ENCODE measurements at places on chromosomes 6 and 20.
A peak's percentile ranks its signal among the peaks of the same experiment; 100 is the strongest.

- no peak for DNase-seq
These were observed 61.6 kb downstream of the SRC start for GRCh38 chr20:37407573-37408002.

DNA sequence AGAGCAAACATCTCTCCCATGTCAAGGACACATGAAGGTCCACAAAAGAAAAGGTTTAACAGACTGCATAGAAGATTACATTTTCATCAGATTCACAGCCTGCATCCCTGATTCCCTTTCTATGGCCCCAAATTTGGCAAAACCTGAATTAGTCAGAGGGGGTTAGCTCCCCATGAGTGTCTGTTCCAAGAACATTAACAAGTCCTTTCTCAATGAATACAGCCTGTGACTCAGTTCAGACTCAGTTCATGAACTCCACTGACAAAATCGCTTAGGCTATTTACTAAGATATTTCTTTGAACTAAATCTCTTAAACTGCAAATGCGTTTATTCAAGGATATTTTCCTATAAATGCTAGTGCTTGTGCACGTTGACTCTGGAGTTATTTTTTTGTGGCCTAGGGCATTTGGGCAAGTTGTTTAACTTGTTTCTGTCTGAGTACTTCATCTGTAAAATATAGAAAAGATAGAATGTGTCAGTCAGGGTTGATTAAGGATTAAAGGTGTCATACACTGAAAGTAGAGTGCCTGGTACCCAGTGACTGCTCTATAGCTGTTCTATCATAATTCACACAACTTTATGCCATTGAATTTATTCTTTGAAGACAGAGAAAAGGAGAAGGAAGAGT, 422.6 kb downstream of the HTR1B start:
- no peak for DNase-seq

GRCh38 chr20:47727170-47727880, 58.0 kb downstream of the SULF2 start:
- DNase-seq, result peak; percentile 38

DNA sequence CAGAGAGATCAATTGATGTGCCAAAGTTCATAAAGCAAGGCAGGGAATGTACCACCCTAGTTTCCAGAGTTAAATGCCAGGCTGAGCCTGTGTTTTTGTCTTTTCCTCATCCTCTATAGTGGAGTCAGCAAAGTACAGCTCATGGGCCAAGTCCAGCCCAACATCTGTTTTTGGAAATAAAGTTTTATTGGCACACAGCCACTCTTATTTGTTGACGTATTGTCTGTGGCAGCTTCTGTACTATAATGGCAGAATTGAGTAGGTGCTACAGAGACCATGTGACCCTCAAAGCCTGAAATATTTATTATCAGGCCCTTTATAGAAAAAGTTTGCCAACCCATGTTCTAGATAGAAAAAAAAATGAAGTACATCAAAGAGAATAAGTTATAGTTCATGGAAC, 187.0 kb downstream of the TSHZ2 start:
- DNase-seq, result no peak

DNA sequence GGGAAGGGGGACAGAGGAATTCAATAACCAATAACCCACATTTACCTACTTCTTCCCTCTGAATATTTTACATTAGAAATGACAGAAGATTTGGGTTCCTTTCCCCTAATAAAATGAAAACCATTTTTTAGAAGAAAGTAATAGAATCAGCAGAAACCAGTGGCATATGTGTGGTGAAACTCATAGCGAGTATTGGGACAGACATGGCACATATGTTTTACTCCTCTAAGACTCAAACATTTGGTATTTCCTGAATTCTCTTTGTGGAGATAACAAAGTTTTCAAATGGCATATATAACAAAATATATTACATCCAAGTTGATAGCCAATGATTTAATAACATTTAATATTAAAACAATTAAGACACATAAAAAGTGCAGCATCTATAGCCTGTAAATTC, 12.9 kb upstream of the BEND3 start:
- DNase-seq, result no peak

DNA sequence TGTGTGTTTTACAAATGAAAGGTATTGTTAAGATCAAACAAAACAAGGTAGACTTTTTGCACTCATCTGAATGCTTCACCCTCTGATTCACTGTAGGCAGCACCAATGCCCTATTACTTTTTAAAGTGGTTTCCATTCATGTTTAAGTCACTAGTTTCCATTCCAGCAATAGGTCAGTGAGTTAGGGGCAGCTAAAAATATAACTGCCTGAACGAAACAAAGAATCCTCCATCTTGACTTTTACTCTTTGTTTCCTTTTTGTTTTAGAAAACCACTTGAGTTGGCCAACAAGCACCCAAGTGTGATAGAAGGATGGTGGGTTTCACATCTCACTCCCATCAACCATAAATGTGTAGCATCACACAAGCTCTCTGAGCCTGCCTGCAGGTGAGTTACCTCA, 25.5 kb downstream of the CLIC5 start:
- DNase-seq, result no peak

GRCh38 chr6:1624058-1624850, 14.5 kb downstream of the FOXC1 start:
- no peak for DNase-seq

GRCh38 chr6:124964764-124965105, 2.5 kb downstream of the RNF217 start:
- DNase-seq, result no peak

GRCh38 chr6:141401168-141401567, 731.6 kb upstream of the GJE1 start:
- no peak for DNase-seq

GRCh38 chr6:139748353-139749146, 374.1 kb upstream of the CITED2 start:
- no peak for DNase-seq

DNA sequence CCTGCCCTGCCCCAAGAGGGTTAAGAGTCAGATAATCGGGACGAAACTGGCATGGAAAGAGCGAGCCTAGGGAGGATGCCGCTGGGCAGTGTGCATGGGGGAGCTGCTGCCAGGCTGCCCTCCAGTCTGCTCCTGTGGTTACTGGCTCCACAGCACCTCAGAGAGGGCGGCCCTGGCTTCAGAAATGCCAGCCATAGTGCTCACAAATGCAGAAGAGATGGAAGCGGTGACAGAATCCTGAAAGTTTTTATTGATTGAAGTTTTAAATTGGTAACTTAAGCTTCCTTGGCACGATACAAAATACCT, 57.9 kb downstream of the VAPB start:
- DNase-seq, result no peak
